ENCODE measurements at places on chromosomes 2 and 18.
A peak's percentile ranks its signal among the peaks of the same experiment; 100 is the strongest.

- DNase-seq: no peak
Observed at GRCh38 chr2:127588241-127588640, 52.8 kb downstream of the MYO7B start.

GRCh38 chr2:86079981-86080911 lies 25.4 kb downstream of the POLR1A start:
- peak; percentile 81 for DNase-seq

- DNase-seq: no peak
Observed at GRCh38 chr18:27724362-27724761, 452.6 kb downstream of the CDH2 start.

- no peak for DNase-seq
Observed at GRCh38 chr2:231549446-231550239, 19.4 kb upstream of the NMUR1 start.

DNA sequence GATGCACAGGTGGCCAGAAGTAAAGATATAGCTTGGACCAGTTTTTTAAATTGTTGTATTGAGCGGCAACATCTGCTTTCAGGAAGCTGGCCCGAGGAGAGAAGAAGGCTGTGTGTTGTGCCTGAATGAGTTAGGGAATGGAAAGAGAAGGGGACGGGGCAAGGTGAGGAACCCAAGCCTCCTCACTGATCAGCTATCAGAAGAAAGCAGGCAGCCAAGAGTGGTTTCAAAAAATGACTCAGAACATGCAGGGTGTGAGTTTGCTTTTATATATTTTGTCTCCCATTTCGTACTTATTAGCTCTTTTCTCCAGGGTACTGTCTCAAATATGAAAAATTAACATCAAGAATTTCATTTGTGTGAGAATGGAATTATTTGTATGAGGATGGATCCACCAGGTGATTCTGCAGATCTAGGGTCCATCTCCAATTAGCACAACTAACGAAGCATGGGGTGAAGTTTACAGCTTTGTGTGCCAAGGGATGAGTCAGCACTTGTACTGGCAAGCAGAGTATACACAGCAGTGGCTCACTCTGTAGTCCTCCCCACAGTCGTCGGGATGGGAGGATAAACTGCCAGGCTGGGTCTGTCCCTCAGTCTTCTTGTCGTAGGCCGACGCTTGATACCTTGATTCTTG lies 175.7 kb downstream of the PIEZO2 start:
- DNase-seq: no peak

- no peak for DNase-seq
Observed at GRCh38 chr2:215290980-215291599, 20.8 kb upstream of the ATIC start.

Data from HAP-1 (cell line).